Heart left ventricle (tissue), 16 donors: ENCODE measurements at places on chromosomes 7 and 10. TPM values are rescaled to one million over a fixed set of nuclear protein-coding genes. Genes with fewer than 3 reads are reported as not detected.

Gene ACHE
- polyA plus RNA-seq, result 0.58 TPM

Gene SDK1
- 2.2 TPM for polyA plus RNA-seq

Gene NODAL
- not detected for polyA plus RNA-seq

Gene HMX2
- not detected for polyA plus RNA-seq

Gene GBX1
- polyA plus RNA-seq, result 0.27 TPM

Gene GCK
- 5.7 TPM for polyA plus RNA-seq

Gene CYP3A7
- not detected for polyA plus RNA-seq

Gene PON1
- 0.07 TPM for polyA plus RNA-seq

Gene UCN3
- polyA plus RNA-seq, result not detected

Gene HACD1
- 80.0 TPM for polyA plus RNA-seq

Gene AS3MT
- polyA plus RNA-seq, result 5.2 TPM

Gene ATRNL1
- polyA plus RNA-seq, result 0.15 TPM

Gene OR2A1
- polyA plus RNA-seq, result 0.04 TPM

Gene TFPI2
- polyA plus RNA-seq, result 1.7 TPM

- peak; percentile 13 for DNase-seq
Measured at GRCh38 chr10:121627876-121628581, 29.8 kb upstream of the FGFR2 start.

GRCh38 chr10:110619514-110620397 lies 24.4 kb upstream of the RBM20 start:
- DNase-seq, result no peak

- no peak for DNase-seq
Measured at GRCh38 chr7:43632746-43633145, 49.8 kb downstream of the STK17A start.

GRCh38 chr10:8054494-8055407 lies at the start of gene GATA3:
TSS of gene GATA3 (plus strand) at chr10:8054688. CDS start at chr10:8055656, 968 bp downstream.
- DNase-seq, result peak; percentile 65

DNA sequence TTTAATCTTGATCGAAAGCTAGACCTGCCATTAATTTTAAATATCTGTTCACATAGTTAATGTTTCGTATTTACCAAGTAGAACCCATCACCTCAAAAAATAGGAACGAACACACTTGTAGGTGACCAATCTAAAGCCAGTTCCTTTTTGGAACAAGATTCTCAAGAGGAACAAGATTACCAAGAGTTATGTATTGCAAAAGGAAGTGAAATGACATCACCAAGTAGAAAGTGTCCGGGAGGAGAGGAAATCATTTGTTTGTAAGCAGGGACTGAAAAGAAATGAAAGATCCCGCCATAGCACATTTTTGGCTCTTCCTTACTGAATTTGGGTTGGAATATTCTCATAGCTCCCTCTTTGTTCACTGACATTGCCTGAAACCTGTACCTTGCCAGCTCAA lies 1200.5 kb downstream of the SORCS1 start:
- no peak for DNase-seq

DNA sequence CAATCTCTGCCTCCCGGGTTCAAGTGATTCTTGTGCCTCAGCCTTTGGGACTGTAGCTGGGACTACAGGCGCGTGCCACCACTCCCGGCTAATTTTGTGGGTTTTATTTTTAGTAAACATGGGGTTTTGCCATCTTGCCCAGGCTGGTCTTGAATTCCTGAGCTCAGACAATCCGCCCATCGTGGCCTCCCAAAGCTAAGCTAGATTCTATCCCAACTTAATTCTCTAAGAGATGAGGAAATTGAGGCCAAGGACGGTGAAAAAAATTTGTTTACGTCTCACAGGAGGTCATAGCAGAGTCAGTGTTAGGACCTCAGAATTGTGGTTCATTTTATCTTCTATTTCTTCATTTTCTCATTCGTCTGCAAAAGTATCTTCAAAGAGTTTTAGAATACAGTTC lies 6.1 kb downstream of the CCAR1 start:
- DNase-seq, result no peak

DNA sequence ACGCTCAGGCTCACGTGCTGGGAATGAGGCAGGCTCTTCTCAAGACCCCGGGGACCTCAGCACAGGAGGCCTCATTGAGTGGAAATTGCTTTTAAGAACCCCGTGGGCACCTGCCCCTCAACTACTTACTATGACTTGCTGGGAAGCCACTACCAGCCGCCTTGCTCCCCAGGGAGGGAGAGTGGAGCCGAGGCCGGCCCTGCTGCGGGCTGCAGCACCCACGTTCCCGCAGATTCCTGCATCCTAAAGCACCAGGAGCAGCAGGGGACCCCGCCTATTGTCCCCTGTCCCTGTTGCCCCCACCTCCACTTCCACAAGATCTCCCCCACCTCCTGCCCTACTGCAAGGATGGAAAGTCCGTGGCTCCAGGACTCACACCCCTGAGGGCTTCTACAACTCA lies 541.6 kb upstream of the PFKP start:
- DNase-seq, result no peak

DNA sequence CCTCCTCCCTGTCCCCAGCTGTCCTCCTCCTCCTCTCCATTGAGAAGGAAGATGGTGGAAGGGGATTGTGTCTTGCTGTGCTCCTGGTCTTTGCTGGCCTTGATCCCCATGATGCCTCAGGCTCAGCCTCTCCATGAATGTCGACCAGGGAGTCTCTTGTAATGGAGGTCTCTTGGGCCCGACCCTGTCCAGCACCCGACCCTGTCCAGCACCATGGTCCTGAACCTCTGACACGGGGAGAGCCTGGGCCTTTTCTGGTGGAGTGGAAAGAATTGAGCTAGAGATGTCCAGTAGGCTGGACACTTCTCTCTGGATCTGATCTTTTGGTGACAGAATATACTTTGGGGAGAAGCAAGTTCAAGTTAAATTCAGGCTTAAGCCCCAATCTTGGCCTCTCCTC lies 42.3 kb upstream of the HMX3 start:
- DNase-seq, result no peak

DNA sequence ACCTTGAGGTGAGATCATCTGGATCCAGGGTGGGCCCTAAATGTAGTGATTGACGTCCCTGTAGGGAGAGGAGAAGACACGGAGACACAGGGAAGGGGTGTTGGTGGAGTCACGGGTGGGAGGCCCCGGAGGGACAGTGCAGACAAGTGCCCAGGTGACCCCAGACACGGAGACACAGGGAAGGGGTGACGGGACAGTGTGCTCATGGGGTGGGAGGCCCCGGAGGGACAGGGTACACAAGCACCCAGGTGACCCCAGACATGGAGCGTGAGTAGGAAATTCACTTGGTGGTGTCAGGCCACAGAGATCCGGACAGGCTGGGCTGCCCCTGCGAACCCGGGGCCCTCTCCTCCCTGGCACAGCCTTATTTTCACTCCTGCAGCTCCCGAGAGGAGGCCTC lies 176.9 kb downstream of the PTPRN2 start:
- no peak for DNase-seq

DNA sequence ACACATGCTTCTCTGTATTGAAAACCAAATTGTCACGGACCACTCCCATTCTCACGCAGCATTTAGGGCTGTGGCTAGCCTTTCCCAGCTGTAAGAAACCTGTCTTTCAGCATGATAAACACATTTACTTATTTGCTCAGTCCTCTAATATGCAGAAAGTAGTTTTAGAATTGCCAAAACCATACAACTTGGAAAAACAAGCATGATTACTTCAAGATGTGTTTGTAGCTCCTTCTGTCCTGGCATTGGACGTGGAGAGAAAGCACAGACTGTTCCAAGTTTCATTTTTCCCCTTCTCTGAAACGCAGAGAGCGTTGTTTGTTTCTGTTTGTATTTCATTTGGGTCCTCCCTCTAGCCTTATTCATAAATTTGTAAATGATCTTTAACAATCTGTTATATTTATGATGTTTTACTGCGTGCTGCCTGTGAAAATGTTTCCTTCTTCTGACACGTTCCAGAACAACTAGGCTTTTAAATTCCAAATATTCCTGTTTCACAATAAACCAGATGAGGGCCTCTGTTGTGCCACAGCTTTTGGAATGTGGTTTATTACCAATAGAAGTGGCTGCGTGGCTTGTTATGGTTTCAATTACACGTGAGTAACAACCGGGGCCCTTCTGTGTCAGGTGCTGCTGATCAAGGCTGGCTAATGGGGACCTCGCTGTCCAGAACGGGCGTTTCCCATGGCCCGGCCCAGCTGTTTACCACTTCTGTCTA lies 26.1 kb downstream of the MNX1 start:
- DNase-seq, result no peak

DNA sequence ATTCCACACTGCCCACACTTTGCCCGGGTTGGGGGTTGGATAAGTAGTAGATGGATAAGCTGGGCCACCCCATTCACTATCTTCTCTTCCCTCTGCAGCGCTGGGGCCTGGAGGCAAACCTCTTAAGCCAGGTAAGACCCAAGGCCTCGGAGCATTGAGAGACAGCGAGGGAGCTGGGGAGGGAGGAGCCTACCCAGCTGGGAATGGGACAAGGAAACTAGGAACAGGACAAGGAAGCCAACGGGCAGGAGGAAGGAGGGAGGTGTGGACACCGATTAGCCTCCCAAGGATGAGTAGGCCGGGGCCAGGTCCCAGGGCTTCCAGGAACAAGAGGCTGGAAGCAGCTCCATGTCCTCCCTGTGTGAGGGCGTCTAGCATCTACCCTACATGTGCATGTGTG lies 9.6 kb downstream of the ELN start:
- DNase-seq, result no peak

GRCh38 chr7:44961844-44962482 lies 16.9 kb downstream of the MYO1G start:
- no peak for DNase-seq

GRCh38 chr10:96238646-96239623 lies 32.4 kb downstream of the BLNK start:
- no peak for DNase-seq

GRCh38 chr10:77877441-77878344 lies 48.9 kb downstream of the DLG5 start:
- peak; percentile 41 for DNase-seq

GRCh38 chr7:74014931-74015330 lies 13.0 kb upstream of the ELN start:
- DNase-seq, result no peak

- DNase-seq, result peak; percentile 74
Measured at GRCh38 chr10:103197174-103197573, 4.1 kb upstream of the NT5C2 start.

DNA sequence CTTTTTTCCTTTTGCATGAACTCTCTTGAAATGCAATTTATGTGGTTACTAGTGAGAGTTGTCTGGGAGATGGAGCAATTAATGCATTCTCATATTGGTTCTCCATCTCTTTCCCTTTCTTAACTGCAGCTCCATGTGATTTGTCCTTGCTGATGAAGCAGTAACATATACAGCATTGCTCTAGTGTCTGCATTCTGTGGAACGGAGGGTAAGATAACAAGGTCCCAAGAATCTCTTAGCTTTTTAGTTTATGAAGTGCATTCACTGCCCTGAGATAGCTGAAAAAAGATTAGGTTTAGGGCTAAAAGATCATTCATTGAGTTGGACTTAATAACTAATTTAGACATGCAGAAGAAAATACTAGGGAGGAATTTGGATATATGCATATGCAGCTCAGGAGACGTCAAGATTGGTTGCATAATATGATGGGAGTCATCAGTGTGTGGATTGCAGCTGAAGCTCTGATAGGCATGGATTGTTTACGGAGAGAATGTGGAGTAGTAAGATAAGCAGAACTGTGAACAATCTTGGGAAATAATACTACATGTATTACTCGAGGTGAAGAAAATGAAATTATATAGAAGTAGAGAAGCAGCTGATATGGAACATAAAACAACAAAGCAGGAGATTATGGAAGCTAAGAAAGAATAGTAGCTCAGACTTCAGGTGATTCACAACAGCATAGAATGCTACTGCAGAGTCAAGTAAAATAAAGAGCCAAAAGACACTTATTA lies 404.7 kb downstream of the ARL4A start:
- DNase-seq, result no peak

GRCh38 chr10:132624847-132625471 lies 87.4 kb downstream of the INPP5A start:
- peak; percentile 41 for DNase-seq

DNA sequence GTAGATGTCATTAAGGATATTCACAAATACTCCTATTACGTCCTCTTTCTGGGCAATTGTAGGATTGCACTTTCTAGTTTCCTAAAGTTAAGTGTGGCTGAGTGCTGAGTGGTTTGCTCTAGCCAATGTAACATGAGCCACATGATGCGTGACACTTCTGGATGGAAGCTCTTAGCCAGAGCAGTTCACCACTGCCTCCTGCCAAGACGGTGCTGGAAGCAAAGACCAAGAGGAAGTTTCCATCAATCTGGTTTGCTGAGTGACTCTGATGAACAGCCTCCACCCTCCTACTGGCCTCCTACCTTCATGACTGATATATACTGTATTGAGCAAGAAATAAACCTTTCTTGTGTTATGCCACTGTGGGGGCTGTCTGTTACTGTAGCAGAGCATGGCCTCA lies 318.1 kb downstream of the KCNMA1 start:
- DNase-seq, result no peak

DNA sequence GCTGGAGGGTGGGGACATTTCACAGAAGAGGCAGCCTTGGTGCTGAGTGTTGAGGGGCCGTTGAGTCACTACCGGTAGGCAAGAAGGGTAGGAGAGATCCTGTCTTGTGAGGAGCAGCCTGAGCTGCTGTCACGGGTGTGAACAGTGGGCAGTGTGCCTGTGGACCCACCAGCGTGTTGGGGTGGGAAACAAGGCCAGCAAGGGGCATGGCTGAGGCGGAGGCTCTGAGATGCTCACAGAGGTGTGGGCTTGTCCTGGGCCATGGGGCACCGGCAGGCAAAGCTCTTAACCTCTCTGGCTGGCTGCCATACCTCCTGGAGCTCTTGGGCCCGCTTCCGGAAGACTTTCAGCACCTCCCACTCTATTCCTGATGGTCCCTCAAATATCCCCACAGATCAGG lies 33.6 kb upstream of the SMARCD3 start:
- DNase-seq, result no peak

DNA sequence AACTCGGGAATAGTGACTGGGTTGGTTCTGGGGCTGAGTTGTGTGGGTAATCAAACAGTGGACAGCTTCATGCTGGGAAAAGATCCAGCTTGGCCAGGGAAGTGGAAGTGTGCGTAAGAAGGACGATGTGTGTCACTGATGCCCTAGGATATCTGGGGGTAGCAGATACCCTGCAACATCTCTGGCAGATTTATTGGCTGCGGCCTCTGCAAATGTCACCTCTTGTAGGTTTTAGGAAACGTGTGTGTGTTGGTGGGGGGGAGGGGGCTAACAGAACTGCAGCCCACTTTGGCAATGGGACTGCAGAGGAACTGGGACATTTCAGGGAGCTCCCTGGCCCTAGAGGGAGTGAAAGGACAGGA lies 965 bp upstream of the AGAP3 start:
- no peak for DNase-seq

- DNase-seq, result no peak
Measured at GRCh38 chr7:22702516-22702915, 24.5 kb upstream of the IL6 start.

DNA sequence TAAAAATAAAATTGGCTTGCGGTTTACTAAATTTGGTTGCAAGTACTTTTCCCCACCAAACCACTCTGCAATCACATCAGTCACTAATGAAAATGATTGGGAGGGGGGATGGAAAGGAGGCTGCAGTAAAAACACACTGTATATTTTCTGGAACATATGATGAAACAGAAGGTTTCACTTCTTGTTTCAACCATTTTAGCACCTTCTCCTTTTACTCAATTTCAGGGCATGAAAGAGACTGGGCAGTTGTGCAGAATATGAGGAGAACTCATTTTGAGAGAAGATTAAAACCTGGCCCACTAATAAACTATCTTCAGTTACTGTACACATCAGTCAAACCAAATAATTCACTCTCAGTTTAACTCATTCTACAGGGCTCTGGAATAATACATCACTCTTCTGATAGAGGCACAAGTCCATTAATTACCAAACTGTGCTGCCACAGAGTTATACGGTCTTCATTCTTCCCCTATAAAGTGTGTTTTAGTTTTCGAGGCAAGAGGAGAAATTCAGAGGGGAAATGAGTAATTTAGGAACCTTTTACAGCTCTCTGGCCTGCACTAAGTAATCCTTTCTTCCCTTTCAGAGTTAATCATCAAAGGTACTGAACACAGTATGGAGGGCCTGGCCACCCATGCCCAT lies 25.5 kb downstream of the JAZF1 start:
- no peak for DNase-seq
